ENCODE measurements at places on chromosomes 7 and 10.

GRCh38 chr7:101166648-101166908, 1.2 kb upstream of the VGF start:
- DNase-seq, result no peak

DNA sequence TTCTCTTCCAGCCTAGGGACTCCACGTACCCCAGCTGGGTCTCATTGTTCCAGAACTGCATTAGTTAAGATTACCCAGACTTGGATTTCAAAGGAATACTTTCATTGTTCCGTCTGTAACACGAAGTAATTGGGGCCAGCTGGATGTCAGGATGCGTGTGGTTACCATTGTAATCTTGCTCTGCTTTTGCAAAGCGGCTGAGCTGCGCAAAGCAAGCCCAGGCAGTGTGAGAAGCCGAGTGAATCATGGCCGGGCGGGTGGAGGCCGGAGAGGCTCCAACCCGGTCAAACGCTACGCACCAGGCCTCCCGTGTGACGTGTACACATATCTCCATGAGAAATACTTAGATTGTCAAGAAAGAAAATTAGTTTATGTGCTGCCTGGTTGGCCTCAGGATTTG, 21.0 kb downstream of the LRRC17 start:
- DNase-seq, result peak; percentile 71

DNA sequence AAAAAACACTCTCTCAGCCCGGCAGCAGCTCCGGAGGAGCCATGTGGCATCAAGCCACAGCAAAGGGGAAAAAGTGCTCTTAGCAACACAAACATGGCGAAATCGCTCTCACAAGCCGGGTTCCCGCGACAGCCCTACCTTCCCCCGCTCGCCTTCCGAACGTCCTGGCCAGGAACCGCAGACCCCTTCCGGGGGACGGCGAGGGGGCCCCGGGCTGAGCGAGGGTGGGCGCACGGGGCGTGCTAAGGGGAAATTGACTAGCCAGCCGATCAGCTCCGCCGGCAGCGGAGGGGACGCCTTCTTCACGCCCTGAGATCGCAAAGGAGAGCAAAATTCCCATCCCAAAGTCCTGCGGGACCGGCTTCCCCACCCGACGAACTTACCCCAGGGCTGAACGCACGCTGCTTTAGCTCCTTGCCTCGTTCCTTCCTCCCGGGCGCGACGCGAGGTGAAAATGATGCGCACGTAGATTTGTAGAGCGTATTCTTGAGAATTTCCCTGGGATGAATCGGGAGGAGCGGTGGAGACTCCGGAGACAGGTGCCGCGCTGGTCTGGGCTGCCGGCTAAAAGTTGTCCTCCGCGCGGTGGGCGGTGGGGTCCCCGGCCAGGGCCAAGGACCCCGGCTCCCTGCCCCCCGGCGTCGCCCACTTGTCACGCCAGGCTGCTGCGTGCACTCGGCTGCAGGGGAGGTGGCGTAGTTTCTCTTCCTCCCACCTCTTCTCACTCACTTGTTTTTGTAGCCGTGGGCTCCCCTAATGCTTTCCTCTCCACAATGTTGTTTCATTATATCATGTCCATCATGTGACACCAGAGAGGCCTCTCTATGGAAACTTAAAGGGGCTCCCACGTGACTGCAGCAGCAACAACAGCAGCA, 220.1 kb upstream of the MKLN1 start:
- no peak for DNase-seq

DNA sequence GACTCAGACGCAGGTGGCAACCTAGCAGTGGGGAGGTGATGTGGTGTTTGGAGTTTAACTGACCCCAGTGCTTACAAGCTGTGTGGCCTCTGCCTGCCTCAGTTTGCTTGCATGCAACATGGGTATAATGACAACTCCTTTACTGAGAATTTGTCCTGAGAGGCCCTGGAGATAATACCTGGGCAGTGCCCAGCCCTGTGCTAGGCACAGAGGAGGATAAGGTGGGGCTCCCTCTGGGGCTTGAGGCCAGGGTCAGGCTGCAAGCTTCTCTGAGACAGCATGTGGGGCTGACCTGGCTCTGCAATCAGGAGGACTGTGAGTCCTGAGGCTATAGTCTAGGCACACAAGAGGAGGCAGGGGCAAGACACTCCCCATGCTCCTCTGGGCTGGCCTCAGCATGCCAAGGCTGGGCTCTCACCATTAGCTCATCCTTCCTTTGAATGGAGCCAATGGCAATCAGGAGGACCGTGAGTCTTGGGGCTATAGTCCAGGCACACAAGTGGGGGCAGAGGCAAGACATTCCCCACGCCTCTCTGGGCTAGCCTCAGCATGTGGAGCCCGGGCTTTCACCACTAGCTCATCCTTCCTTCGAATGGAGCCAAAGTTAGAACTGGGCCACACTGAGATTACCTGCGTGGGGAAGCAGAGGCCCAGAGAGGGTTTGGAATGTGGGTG, 147.9 kb downstream of the RPS24 start:
- no peak for DNase-seq

DNA sequence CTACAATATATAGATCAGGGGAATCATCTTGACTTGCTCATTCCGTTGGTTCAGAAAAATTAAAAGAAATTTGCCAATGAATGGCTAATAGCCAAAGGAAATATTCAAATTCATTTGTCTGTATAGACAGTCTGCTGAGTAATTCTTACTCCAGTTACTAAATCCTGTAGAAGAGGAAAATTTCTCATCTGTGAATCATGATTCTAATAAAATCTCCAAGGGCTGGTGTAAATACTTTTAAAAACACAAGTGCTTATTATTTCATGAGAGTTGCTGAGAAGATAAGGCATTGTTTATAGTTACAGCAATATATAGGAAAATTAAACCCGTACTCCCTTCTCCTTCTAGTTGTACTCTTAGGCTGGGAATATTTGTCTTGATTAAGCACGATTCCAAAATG, 53.0 kb downstream of the WNT2 start:
- no peak for DNase-seq

DNA sequence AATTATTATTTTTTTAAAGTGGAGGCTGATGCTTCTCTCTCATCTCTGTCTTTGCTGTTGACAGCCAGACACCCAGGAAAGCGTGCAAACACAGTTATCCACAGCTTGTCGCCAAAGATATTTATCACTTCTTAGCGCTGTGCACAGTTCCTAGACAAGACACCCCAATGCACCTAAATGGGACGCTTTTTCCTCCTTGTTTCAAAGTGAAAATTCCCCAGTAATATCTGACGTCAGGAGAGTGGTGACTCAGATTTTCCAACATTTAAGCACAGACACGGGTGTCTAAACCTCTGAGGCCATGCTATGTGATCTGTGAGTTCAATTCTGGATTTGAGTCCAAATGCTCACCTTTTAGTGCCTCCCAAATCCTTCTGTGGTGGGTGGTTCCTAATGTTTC, 151.6 kb downstream of the EMX2 start:
- DNase-seq, result no peak

- DNase-seq, result no peak
Observed at GRCh38 chr10:63192826-63193225, 59.7 kb downstream of the NRBF2 start.

GRCh38 chr7:138194567-138194966, 118.3 kb downstream of the AKR1D1 start:
- DNase-seq, result no peak

GRCh38 chr10:29328983-29329382, 40.1 kb downstream of the LYZL1 start:
- no peak for DNase-seq

GRCh38 chr10:119538632-119539358, 3.7 kb downstream of the RGS10 start:
- no peak for DNase-seq

GRCh38 chr10:22455068-22455857, 110.0 kb downstream of the SPAG6 start:
- DNase-seq, result no peak

DNA sequence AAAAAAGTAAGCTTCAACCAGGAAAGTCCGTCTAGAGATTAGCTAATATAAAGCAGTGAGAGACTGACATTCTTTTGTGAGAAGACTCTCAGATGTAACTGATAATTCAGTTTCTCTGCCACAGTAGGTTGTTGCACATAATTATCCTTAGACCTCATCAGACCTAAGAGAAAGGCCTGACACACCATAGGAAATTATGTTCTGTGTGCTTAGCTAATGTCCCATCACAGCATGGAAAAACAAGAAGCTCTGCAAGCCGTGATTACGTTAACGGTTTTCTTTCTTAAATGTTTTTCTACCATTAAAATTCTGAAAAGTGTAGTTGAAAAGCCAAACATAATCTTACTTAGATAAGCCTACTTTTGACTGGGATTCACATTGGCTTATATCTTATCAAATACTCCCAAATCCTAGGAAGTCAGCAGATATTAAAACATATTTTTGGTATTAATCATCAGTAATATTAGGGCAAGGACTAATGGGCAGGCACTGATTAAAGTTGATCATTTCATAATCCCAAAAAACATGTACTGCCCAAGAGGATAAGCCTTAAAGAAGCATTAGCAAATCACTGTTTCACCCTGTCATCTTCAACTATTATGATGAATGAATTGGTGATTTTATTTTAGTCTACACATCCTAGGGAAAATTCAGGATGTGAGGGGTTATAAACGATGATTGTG, 5.2 kb downstream of the CSTF2T start:
- no peak for DNase-seq

- no peak for DNase-seq
Observed at GRCh38 chr7:23298141-23298881, 828 bp upstream of the MALSU1 start.

DNA sequence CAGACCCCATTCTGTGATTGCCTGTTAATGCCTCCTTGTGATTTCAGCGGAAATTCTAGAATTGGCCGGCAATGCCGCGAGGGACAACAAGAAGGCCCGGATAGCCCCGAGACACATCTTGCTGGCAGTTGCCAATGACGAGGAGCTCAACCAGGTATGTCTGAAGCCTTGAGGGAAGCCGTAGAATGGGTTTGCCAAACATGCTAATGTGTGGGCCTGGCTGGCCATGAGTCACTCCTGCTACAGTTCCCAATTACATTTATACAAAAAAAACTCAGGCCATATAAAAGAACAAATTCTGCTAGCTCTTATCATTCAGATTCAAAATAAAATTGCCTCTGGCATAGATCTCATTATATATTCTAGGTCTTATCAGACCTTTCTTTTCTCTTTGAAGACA, 37.4 kb downstream of the MACROH2A2 start:
- no peak for DNase-seq

GRCh38 chr10:113007343-113007771, 57.3 kb downstream of the TCF7L2 start:
- no peak for DNase-seq

DNA sequence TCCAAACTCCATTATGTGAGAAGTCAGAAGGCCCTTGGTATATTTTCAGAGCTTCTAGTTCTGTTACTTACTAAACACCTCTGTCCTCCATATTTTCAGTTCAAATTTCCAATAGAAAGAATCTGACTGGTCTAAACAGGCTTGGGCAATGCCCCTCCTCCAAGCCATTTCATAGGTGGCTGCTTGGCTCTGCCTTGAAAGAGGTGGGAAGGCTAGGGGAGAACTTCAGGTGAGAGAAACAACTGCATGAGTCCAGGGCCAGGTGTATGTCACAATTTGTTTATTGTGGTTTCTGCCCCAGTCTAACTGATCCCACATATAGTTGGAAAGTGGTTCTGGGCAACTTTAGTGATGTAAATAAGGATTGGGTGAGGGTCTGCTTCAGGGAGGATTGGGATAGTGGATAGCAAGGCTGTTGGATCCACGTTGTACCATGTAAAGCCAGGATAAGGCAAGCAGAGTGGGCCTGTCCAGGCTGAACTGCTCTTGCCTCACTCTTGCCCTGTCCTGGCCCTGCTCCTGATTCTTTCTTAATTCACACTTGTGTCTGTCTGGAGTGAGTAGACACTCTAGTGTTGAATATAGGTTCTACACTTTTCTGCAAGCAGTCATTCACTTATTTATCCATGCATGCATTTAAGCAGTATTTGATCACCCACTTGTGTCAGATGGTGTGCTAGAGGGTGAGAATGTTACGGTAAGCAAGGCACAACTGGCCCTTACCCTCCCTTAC, 67.5 kb upstream of the COMTD1 start:
- DNase-seq, result no peak

- no peak for DNase-seq
Observed at GRCh38 chr7:150756166-150756565, 18.9 kb downstream of the GIMAP5 start.

- no peak for DNase-seq
Observed at GRCh38 chr10:70617798-70618568, 15.4 kb upstream of the PRF1 start.

DNA sequence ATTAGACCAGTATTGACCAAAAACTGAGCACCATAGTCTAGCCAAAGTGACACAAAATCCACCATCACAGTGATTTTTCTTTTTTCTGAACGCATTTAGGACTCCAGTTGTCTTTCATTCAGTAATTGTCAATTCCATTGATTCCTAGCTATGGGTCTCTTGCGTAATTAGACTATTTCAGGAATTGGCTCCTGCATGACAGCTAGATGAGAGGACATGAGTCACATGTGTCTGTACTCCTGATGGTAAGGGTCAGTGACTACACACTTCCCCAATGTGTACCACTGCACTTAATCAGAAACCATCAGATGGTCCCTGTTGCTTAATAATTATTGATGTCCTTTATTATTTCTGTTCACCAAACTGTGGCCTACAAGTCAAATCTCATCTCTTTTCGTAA, 469.5 kb downstream of the POM121L12 start:
- no peak for DNase-seq

DNA sequence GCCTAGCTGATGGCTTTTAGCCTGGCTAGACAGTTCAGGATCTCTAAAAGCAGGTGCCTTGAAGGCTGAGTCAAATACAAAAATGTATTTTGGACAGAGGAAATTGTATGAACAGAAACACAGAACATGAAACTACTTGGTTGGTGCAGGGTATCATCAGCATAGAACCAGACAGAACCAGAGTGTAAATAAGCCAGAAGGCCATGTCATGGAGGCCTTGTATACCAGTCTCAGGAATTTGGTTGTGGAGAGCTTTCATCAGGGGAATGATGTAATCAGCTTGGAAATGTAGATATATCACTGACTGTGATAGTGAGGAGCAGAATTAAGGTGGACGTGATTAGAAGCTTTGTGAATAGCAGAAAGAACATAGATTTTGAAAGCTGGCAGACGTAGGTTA, 82.9 kb downstream of the CFTR start:
- no peak for DNase-seq

DNA sequence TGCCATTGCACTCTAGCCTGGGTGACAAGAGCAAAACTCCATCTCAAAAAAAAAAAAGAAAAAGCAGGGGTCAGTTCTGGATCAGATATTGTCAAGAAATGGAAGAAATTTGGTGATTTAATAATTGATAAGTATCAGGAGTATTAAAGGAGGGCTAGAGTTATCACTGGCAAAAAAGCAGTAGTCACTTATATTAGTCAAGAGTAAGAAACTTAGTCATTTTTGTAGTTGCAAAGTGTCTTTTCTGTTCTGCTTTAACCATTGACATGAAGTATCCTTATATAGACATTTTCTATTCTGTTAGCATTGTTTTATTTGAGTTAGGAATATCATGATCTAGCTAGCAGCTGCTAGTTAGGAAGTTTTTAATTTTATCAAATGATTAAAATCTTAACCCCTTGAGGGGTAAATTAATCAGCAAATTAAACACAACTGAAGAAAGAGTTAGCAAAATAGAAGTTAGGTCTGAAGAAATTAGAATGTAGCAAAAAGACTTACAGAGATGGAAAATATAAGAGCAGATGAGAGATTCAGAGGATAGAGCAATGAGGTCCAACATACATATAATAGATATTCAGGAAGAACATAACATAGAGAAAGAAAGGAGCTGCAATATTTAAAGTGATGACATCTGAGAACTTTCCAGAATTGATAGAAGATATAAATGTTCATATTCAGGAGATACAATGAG, 7.3 kb upstream of the CCDC6 start:
- no peak for DNase-seq

All from left renal pelvis (tissue), 4 donors.